ENCODE measurements at places on chromosomes 1 and 21.

DNA sequence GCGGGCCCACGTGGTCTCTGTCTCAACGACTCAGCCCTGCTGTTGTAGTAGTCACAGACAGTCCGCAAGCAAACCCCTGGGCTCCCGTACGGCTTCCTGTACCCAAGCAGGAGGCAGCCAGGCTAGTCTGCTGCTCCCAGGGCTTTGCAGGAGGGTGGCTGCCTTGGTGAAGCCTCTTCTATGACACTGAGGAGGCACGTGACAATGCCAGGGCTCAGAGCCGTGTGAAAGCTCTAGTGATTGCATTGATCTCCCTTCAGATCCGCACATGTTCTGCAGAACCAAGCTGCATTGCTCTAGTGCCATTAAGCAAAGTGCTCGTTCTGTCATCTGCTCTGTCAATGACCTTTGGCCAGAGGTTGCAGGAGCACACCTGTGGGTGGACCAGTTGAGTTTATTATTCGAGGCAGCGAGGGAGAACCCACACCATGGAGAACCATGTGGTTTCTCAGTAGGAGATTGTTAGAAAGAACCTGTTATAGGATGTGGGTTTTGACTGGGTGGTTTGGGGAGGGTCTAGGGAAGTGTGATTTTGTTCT, 18.0 kb downstream of the UMODL1 start:
- DNase-seq = no peak

GRCh38 chr1:48025076-48025475, 27.9 kb upstream of the TRABD2B start:
- no peak for DNase-seq

DNA sequence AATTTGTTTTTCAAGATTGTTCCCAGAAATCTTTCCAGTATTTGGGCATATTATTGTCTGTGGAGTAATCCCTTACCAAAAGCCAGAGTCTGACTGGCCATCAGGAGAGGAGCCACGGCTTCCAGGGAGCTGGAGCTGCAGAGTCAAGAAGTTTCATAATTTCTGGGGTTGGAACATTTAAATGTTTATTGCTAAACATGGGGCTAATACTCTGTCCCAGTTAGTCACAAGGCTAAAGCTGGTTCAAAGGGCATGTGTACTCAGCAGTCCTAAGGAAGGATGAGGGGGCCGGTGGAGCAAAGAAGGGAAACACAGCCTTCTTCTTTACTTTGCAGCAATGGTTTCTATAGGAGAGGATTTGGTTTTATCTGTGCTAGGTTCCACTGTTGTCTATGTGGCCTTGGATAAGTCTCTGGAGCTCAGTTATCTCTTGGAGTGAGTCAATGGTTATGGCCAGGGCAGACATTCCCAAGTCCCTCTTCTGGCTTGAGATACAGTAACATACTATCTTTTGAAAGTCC, 9.5 kb downstream of the DENND2D start:
- no peak for DNase-seq

DNA sequence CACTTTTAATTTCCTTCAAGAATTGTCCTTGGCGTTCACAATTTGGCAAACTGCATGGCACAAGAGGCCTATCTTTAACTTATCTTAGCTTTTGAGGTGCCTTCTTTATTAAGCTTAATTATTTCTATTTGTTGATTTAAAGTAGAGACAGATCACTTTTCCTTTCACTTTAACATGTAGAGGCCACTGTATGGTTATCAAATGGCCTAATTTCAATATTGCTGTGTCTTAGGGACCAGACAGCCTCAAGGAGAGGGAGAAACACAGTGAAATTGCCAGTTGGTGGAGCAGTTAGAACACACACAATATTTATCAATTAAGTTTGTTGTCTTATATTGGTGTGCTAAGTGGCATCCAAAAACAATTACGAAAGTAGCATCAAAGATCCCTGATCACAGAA, 1013.9 kb downstream of the KCNT2 start:
- no peak for DNase-seq

DNA sequence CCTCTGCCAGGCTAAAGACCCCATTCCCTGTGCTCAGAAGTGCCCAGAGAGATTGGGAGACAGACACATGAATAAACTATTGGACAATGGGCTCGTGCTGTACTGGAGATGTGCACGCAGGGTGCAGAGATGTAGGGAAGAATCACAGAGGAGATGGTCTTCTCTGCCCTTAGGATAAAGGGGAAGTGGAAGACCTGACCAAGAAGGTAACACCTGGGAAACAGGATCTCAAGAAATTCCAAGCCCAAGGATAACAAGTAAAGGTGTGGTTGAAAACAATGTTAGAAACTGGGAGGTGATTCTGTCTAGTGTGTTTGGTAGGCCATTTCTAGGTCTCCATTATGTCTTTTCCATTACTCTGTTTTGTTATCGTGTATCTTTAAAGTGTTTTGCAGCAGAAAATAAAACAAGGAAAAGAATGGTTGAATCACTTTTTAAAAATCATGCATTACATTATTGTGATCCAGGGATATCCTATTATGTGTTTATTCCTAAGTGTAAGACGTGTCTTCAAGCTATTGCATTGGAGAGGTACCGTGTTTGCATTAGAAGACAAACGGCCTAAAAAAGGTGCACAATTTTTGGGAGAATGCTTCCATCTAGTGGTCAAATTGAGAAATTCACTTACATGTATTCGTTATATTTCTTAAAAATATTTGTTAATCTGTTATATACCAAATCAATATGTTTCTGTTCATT, 40.8 kb upstream of the KCTD3 start:
- DNase-seq = peak; percentile 77

GRCh38 chr1:183911285-183911684, 106.4 kb downstream of the RGL1 start:
- DNase-seq = peak; percentile 76

GRCh38 chr1:164771619-164772361, 212.8 kb downstream of the PBX1 start:
- DNase-seq = no peak

DNA sequence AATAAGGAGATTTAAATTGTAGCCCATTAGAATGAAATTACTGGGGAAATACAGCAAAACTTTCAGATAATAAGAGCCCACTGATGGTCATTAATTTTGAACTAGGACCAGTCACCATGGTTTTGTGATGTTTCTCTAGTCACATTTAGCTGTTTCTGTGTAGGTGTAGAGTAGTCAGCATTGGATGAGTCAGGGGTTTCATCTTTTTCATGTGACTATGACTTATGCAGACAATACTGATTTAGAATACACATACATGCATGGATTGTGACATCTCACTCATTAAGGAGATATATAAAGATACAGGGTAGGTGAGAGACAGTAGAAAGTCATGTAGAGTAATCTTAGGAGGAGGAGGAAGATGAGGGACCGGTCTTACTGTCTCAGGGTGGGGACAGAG, 1192.7 kb downstream of the KCNT2 start:
- DNase-seq = no peak

DNA sequence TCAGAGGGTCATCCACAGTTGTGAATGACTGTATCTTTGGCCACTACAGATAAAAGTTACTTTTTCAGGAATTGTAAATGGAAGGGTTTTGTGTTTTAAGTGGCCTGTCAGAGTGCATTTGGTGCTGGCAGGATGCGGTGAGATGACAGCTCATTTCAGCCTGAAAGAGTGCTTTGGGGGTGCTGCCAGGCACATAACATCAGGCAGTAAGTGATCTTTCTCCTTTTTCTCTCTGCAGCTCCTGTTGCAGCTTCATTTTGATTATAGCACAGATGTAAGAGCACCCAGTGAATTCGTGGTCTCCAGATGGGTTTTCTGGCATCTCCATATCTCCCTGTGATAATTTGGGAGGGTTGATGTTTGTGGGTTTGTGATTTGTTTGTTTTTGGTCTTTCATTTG, 14.8 kb upstream of the FAM163A start:
- DNase-seq = no peak

- no peak for DNase-seq
These were observed 139.6 kb upstream of the CTTNBP2NL start for GRCh38 chr1:112256411-112256810.

- DNase-seq = no peak
These were observed 7.7 kb downstream of the SLC5A9 start for GRCh38 chr1:48230236-48230635.

DNA sequence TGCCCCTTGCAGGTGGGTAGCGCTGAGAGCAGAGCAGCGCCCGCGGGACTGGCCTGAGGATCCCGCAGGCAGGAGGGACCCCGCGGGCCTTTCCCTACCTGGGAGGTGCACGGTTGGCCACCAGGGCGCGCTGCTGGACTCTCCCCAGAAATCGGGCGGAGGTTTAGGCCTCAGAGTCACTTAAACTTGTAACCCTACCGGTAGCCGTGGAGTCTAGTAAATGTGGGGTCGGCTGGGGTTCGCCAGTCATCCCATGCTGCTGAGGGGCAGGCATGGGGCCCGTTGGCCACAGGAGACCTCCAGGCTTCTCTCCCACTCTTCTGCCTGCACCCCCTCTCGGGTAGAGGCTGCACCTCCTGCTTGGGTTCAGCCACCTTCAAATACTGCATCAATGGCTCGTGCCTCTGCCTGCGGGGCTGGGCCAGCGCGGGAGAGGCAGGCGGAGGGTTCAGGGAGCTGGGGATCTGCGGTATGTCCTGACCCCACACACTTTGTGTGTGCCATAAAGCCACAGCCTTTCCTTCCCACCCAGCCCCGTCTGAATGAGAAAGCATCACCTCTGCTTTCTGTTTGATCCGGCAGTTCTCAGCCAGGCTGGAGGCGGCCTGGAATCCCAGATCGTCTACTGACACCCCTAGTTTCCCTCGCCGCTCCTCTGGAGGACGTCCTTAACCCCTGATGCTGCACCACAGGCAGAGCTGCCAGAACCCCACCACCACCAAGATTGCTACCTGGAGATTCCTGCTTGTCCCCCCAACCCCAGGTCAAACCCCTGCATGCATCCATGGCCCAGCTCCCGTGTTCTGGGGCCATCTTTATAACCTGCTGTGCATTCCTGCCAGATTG, 12.3 kb upstream of the GSTM4 start:
- DNase-seq = peak; percentile 88

DNA sequence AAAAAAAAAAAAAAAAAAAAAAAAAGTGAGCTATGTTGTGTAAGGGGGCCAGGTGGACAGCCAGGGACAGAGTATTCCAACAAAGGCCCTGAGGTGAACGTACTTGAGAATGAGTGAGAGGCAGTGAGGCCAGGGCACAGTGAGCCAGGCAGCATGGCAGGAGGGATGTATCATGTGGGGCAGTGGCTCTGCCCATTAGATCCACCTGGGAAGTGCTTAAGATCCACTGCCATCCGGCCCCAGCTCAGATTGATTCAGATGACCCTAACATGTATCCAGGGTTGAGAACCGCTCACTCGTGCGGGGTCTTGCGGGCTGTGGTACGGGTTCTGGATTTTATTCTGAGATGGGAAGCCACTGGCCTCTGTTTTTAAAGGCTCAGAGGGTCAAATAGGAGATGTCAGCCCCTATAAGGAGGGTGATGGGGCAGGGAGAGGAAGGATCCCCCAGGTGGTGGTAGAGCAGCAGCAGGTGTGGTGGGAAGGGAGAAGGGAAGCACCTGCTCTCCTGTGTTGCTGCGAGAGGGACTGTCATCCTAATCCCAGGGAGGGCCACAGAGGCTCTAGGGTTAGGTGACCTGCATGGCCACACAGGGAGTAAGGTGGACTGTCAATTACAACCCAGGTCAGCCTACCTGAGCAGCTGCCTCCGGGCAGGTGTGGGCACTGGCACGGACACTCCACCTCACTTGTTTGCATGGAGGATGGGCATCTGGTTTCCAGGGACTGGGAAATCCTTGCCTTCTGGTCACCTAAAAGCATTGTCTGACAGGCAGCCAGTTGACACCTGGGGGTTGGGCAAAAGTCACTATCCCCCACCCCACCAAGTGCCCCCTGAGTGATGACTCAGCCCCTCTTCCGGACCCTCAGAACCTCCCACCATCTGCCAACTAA, 31.6 kb downstream of the CDK18 start:
- DNase-seq = no peak

GRCh38 chr1:19493547-19493946, 8.2 kb upstream of the CAPZB start:
- no peak for DNase-seq

- DNase-seq = no peak
These were observed 242.9 kb downstream of the HHAT start for GRCh38 chr1:210571356-210572284.

DNA sequence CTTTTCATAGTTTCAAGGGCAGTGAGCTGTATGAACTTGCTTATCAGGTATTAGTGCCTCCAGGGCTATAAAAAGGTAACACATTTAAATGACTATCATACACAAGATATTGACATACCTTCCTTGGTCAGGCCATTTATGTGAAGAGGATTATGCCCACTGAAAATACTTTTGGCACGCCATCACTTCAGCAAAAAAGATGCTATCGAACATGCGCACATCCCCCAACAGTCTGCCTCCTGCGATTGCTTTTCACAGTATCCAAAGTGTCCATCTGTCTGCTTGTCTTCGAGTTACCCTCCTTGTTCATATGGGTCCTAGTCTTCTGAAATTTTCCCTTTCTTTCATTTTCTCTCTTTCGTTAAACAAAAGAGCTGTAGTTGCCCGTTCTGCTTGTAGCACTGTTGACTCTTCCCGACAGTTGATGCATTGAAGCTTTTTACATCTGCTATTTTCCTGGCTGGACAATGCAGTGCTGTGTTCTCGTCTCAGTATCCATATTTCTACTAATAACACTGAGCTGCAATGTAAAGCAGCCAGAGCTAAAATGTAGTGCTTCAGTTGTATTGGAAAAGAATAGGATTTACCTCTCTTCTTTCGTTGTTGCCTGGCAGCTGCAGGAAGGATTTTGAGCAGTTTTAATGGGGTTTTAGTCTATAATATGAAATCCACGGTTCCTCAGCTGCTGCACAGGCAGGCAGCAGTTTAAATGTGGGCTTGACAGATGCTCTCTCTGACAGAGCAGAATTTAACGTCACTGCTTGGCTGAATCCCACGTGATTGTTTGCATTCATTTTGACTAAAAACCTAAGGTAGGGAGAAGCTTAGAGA, at the start of gene B3GALT2:
Gene B3GALT2, minus strand, starts transcription at position 713 of the 831 bp plus-strand sequence. CDS start 5,051 bp downstream, outside the sequence.
- no peak for DNase-seq

DNA sequence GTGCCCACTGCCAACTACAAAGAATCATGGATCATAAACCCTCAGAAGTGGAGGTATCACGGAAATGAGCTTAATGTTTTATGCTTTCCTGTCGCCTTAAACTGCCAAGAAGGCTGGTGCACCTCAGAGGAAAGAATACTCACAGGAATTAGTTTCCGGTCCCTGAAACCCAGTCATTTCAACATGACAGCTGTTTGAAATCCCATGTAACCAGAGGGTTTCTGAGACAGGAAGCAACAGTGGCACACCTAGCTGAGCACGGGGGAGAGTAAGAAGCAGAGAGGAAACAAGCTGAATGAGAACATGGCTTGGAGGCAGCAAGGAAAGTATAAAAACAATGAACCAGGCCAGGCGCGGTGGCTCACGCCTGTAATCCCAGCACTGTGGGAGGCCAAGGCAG, 3.9 kb downstream of the JAK1 start:
- DNase-seq = no peak

- peak; percentile 8 for DNase-seq
These were observed at the start of gene KIF17 for GRCh38 chr1:20717452-20718342. Gene KIF17 (minus strand): TSS chr1:20718007. CDS start chr1:20717706, 301 bp downstream.

- DNase-seq = no peak
These were observed 12.9 kb upstream of the KCNJ15 start for GRCh38 chr21:38243732-38244406.

- DNase-seq = no peak
These were observed 11.0 kb downstream of the PRDM15 start for GRCh38 chr21:41868062-41868710.
